NCI-H460 (cell line): ENCODE measurements at places on chromosomes 11 and 22. TPM values are rescaled to one million over a fixed set of nuclear protein-coding genes. Genes with fewer than 3 reads are reported as not detected.

The LRP4 gene
- 0.54 and 0.81 TPM in 2 replicates for total RNA-seq

GRCh38 chr22:24601217-24602104, 1.5 kb upstream of the GGT1 start:
- no peak for DNase-seq

DNA sequence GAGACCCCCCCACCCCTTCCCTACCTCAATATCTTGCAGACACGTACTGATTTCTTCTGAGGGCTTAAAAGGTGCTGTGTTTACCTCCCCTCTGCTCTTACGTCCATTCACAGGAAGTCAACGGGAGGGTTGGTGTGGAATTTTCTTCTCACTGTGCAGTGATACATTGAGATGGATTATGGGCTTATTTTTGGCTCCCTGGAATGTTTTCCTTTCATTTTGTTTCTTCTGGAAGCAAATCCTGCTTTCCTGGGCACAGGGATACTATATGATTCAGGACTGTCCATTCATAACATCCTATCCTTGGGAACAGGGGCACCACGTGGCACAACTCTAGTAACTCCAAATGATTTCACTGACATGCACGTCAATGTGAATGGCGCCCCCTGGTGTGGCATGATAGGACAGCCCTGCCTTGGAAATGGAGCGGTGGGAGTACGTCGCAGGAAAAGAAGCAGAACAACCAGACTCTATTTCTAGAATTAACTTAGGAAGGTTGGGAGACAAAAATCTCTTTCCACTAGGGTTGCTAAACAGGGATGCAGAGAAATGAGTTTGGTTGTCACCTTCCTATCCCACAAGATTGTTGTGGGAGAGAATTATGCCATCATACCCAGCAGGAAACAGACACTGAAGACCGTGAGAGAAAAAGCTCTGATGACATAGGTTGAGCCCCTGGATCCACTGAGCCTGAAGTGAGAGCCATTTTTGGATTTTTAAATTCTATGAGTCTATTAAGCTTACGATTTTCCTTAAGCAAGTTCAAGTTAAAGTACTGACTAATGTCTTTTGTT, 146.5 kb upstream of the RAG2 start:
- peak; percentile 51 for DNase-seq

The SLC22A24 gene
- 0.05 TPM in 1 of 2 replicates, not detected in the other for total RNA-seq

DNA sequence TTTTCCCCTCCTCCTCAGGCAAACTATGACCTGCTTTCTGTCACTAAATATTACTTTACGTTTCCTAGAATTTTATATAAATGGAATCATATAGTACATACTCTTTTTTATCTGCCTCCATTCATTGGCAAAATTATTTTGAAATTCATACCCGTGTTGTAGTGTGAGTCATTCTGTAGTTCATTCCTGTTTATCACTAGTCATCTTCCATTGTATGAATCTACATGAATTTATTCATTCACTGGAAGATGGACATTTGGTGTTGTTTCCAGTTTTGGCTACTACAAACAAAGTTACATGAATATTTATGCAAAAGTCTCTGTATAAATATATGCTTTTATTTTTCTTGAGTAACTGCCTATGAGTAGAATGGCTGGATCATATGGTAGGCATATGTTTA, 60.7 kb upstream of the OPCML start:
- DNase-seq, result no peak

The RIMBP3C gene
- 0.42 and 0.81 TPM in 2 replicates for total RNA-seq

DNA sequence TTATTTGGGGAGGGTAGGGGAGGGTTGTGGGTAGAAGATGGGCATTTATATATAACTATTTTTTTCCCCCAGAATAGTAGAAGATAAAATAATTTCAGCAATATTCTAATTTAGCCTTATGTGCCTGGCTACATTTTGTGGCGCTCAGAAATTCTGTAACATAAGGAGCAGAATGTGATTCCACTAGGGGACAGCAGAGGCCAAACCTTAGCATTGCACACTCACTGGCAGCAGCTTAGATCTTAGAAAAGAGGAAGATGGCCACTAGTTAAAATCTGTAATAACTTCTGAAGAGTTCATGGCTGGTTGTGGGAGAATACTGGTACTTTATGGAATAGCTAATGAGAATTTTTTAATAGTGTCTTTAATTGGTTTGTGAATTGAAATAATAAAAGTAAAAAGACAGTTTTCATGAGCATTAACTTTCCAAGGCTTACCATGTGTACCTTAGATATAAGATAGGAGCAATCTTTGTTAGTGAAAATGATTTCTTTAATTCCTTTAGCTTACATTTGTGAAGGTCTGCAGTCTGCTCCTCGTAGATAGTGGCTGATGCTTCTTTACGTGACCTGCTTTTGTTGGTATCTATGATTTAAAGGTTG, 33.1 kb downstream of the DDX10 start:
- DNase-seq, result peak; percentile 64

DNA sequence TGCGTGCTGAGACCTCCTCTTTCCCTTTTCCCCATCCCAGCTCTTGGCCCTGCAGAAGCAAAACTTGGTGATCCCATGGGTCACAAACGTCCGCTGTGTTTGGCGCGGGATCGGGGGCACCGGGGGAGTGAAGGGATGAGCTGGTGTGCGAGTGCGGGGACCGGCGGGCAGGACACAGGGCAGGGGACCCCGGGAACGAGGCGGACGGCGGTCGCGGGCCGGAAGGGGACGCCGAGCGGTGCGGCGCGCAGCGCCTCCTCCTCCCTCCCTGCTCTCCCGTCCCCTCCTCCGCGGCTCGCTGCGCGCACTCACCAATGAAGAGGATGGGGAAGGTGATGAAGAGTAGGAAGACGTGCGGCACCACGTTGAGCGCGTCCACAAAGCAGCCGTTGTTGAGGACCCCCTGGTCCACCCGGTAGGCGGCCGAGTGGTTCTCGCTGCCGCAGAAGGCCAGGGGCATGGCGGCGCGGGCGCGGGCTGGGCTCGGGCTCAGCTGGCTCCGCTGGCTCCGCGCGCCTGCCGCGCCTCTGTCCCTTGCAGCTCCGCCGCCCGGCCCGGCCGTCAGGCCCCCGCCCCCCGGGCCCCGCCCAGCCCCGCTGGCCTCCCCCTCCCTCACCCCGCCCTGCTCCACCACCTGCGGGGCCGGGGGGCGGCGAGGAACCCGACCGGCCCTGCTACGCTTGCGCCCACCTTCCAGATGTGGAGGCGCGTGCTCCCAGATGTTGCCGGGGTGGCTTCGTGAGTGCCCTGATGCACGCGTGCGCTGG, at the start of gene ABCC8:
TSS of gene ABCC8 (minus strand) at position 529 of the 767 bp plus-strand sequence. CDS start at position 460, 69 bp downstream.
- no peak for DNase-seq

- no peak for DNase-seq
Observed at GRCh38 chr11:67581469-67581868, 2.1 kb upstream of the GSTP1 start.

The GRAMD1B gene
- 260 and 279 TPM in 2 replicates for total RNA-seq

DNA sequence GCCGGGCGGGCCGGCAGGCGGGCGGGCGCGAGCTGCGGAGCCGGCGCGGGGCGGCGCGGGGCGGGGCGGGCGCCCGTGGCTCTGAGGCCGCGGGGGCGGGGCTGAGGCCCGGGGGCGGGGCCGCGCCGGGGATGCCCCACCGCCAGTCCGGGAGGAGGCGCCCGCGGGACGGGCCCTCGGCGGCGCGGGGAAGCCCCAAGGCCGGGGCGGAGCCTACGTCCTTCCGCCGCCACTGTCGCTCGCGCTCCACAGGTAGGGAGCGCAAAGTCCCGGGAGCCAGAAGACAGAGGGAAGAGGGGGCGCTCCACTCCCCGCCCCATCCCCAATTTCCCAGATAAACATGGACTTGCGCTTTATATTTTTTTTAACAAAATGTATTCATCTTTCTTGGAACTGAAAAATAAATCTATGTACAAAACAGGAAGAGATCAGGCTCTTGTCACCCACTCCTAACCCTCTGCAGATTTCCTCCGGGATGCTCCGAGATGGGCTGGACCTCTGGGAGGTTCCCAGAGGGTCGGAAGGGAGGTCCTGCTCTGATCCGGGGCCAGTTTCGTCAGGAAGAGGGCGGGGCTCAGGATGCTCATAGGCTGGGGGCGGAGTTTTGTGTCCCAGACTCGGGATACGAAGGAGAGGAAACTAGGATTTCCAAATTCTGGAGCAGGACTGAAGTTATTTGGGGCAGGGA, at the start of gene MAP4K2:
TSS of gene MAP4K2 (minus strand) at position 57 of the 688 bp plus-strand sequence. CDS start 65 bp downstream, outside the sequence.
- peak; percentile 73 for DNase-seq

The ACTN3 gene
- not detected in 2 replicates for total RNA-seq

The P2RY6 gene
- not detected in 2 replicates for total RNA-seq

DNA sequence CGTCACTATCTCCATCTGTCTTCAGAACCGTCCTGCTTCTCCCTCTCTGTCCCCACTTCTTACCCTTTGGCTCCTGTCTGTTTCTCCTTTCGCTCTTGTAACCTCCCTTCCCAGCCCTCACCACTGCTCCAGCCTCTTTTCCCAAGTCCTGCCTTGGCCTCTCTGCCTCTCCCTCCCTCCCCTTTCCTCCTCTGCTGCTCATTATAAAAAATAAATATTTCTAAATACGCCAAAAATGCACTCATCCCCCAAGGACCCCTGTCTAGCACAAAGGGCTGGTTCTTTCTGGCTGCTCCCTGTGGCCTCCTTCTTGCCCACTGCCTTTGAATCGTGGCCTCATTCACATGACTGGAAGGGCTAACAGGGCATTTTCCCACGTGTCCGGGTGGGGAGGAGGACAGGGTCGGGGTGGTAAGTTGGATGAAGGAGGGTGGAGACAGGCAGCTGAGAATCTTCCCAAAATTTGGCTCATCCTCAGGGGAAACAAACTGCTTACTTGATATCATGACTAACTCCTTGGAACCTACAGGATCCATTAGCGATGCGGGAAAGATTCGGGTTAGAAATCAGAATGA, 26.4 kb upstream of the OAF start:
- DNase-seq, result no peak

The C11orf98 gene
- 61.6 and 69.1 TPM in 2 replicates for total RNA-seq

DNA sequence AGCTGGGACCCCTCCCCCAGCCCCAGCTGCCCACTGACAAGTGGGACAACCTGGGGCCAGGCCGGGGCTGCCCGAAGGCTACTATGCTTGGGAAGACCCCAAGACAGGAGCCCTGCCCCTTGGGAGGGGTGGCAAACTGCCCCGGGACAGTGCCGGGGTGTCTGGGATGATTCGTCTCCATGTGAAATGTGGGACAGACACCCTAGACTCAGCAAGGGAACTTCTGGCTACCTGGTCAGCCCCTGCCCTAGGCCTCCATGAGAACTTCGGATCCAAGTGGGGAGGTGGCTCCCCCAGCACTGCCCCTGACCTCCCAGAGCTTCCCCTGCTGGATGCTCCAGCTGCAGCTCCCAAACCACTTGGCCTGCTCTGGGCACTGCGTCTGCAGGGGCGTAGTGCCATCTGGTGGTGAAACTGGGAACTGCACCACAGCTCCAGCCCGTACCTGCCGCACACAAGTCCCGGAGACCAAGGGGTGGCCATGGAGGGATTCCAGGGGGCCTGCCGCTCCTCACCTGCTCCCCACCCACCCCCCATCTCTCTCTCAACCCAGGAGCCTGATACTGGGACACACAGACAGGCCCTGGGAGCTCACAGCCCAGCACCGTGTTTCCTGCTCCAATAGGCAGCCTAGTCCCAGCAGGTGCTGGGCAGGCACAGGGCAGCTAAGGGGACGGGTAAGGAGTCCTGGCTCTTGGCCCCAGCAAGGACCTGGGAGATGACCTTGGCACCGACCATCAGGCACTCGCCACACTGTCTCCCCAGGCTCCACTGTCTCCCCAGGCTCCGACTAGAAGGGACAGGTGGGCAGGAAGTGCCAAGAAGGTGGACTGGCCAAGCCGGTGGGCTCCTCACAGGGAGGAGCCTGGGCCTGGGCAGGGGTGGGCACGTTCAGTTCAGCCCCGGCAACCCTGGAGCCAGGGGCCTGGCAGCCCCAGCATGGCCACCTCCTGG, 194.1 kb downstream of the IGLL1 start:
- peak; percentile 49 for DNase-seq

DNA sequence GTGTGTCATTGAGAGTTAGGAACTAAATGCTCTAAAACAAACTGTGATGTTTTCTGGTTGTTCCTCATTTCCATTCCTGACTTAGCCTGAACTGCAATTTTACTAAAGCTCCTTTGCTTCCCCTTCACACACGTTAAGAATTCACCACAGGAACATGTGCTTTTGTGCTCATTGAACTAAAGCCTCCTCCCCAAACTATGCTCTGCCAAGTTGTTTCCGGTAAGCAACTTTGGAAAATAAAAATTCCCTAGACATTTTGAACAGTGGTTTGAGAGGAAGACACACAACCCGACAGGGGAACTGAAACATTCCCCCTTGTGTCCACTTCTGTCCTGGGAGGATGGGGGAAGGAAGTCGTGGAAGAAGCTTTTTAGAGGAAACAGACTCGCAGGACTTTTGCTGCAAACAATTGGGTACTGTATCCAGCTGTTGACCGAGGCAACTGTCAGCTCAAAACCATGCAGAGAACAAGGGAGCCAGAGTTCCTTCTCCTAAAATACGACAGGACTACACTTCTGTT, 66.9 kb downstream of the GAB2 start:
- DNase-seq, result no peak

- DNase-seq, result no peak
Observed at GRCh38 chr11:19448651-19449050, 207.9 kb upstream of the E2F8 start.

The IL17REL gene
- not detected in 2 replicates for total RNA-seq

GRCh38 chr11:93662175-93662570, 691 bp downstream of the CEP295 start:
- DNase-seq, result no peak

The PANX3 gene
- not detected in 2 replicates for total RNA-seq

The ARL14EP gene
- total RNA-seq, result 17.0 and 22.5 TPM in 2 replicates
